ENCODE measurements at places on chromosomes 12 and 14.

GRCh38 chr12:257521-258321 lies 4.9 kb downstream of the SLC6A13 start:
- no peak for DNase-seq

DNA sequence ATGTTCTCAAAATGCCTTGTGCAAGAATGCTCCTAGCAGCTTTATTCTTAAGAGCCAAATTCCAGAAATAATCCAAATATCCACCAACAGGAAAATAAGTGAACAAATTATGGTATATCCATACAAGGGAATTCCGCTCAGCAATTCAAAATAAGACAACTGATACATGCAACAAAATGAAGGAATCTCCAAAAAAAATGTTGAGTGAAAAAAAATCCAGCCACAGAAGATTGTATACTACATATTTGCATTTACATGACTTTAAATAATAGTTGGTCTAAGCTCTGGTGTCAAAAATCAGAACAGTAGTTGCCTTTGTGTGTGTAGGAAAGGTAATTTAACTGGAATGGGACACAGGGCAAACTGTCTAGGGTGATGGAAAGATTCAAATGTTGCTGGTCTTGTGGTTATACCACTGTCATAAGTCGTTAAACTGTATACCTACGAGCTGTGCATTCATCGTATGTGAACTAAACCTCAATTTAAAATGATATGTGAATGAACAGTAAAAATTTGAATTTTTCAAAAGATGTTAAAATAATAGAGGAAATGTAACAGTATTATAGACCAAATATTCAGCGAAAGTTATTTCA lies 3.2 kb downstream of the CD69 start:
- no peak for DNase-seq

DNA sequence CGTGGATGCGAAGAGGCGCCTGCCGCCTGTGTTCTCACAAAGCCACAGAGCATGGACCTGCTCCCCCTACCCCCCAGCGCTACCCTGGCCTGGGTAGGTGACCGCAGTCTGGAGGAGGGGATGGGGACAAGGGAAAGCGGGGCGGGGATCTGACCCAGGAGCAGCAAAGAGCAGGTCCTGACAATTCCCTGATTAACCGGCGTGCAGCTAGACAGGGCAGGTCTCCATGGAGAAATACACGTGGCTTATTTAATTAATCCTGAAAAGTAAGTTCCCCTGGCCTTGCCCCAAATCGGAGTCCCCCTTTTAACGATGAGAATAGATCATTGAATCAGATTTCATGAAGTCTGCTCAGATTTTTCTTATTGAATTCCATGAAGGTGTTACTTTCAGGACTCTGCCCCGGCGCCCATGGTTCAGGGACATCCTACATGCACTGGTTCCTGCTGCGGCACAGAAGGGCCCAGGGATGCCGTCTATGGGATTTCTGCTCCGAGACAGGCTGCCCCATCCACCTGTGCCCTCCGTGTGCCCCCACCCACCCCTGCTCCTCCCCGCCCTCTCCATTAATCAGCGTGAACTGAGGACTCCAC lies 251.0 kb upstream of the SFSWAP start:
- DNase-seq, result no peak

- no peak for DNase-seq
Measured at GRCh38 chr14:50936016-50936340, 8.3 kb downstream of the PYGL start.

DNA sequence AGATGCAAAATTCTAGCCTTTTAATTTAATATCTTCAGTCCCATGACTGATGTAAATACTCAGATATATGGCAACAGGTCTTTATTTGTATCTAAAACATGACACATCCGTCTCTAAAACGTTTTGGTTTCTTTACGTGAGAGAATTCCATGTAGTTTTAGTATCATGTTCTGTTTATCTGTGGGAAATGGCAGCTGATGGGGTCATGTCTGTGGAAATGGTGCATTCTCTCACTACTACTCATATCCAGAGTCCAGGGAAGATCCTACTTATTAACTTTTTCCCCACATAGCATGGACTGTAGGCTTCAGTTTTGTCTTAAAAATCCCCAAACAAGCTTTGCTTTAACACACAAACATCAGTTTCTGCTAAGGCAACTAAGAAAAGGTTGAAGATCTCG lies 53.8 kb downstream of the SPTLC2 start:
- no peak for DNase-seq

DNA sequence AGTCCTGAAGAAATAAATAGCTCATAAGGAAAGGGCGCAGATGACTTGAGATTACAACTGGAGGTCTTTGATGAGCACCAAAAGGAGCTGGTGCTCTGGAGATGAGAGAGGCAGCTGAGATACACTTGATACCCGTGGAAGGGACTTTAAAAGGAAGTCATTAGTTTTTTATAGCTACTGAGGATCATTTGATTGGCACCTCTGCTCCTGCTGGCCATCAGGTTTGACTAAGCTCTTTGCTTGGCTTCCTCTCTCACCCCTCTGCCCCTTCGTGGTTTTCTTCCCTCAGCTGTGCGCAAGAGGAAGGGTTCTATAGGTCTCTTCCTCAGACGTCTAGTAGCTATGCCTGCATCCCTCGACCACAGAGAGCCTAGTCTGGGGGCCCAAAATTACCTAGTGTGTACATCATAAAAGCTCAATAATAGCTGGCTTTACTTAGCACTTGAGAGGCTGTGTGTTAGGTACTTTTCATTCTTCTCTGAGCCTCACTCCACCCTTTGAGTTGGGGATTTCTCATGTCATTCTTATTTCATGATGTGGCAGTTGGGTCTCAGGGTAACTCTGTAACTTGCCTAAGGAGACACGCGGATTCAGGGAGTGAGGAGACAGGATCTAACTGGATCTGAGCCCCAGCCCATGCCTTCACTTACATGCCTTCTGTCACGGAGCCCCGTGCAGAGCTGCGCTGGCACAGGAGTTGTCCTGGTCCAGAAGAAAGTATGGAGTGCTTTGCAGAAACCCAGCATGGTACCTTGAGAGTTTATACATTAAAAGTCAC lies 68.4 kb upstream of the ASPG start:
- no peak for DNase-seq

DNA sequence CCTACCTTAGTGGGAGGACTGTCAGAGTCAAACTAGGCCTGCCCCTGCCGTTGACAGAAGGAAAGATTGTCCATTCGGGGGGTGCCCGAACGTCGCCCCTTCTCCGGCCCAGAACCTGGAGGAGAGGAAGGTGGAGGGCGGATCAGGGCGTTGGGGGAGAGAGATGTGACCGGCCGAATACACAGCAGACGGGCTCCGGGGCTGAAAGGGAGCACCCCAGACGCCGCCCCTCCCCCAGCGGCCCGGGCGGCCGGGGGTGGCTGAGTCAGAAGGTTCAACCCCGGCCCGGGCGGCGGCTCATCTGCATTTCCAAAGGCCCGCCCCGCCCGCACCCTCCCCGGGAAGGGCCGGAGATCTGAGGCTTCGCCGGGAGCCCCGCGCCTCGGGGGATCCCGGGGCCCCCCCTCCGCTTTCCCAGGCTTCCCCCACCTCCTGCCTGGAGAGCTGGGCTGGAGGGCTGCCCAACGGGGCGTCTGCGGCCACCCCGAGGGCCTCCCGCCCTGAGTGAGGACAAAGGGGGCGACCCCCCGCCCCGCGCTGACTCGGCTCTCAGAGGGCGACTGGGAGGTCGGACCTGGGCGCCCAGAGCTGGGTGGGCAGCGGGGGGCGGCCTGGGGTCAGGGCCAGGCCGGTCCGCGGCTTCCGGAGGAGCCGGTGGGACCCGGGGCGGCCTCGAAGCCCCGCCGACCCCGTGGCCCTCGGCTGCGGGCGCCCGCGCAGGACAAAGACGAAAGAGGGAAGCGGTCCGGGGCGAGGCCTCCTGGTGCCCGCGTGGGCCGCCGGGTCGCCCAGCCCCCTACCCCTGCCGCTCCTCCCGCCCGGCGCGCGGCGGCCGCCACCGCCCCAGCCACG lies 3.7 kb upstream of the SETD1B start:
- DNase-seq, result peak; percentile 68

DNA sequence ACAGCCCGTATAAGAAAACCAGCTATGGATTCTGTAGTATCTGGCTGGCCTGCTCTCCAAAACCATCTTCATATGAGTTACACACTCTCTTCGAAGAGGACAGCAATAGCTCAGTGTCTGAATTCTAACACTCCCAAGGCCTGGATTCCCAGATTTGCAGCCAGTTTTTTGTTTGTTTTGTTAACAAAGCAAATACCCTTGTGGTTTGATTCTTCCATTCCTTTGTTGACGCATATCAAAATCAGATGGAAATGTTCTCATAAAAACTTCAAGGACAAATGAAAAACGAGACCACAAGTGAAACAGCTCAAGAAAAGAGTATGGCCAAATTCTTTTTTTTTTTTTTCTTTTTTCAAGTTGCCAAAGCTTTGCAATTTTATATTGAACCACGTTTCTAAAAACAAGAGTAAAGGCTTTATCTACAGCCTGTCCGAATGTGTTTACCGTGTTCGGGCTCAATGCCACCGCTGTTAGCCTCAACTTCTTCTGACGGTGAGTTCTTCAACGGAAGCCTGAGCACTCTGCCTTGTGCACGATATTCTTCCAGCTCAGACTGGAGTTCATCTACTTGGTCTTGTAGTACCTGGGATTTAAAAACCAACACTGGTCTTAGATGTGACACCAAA lies 67.5 kb downstream of the NIN start:
- DNase-seq, result no peak

DNA sequence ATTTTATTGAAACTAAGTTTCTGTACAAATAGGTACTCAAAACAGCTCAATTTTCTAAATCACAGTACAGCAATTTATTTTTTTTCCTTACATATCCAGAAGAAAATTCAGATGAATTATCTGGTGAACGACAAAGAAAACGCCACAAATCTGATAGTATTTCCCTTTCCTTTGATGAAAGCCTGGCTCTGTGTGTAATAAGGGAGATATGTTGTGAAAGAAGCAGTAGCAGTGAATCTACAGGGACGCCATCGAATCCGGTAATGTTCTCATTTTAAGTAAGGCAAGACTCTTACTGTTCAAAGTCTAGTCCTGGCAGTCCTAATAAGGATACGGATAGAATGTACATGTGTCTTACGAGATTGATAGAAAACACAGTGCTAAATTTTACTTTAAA lies 20.7 kb downstream of the MDM2 start:
- no peak for DNase-seq
